NCI-H69 (cell line): ENCODE measurements at places on chromosomes 7 and 10.

DNA sequence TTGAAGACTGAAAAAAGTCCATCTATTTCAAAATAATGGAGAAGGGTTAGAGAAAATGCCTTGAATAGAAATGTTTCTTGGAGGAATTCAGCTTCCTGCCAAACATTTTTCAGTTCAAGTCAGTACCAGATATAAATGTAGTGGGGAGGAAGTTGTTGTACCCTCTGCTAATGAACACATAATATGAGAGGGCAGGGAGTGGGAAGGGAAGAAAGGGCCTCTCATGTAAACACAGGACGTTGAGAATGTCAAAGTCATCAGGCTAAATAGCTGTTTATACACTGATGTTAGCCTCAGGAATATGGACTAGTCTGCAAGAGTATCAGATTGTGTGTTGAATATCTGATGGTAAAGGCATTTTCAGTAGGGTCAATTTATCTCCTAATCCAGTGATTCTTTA, 37.0 kb downstream of the GPR37 start:
- peak; percentile 37 for DNase-seq

GRCh38 chr10:16953270-16953669, 136.0 kb upstream of the RSU1 start:
- DNase-seq = no peak

- peak; percentile 79 for DNase-seq
Measured at GRCh38 chr7:120806669-120807068, 51.3 kb downstream of the TSPAN12 start.

- no peak for DNase-seq
Measured at GRCh38 chr7:132430861-132431822, 145.1 kb downstream of the PLXNA4 start.

GRCh38 chr10:35259769-35260397, 76.4 kb upstream of the CCNY start:
- no peak for DNase-seq

DNA sequence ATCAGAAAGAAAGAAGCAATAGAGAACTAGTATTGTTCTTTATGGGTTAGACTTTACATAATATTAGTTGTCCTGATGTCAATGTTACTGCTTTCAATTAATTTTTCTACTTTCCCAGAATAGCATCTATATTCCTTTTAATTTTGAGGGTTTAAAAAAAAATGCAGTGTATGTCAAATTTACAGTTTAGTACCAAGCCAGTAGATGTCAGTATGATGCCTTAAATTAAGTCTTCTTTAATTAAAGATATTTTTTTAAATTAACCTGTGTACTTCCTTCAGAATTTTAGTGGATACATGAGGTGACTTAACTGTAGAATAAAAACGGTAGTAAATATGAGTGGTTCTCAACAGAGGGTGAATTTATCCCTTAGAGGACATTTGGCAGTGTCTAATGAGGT, 35.2 kb upstream of the STOX1 start:
- DNase-seq = no peak
